NCI-H2081 (cell line): ENCODE measurements at places on chromosomes 12 and 14.

- peak; percentile 35 for DNase-seq
Measured at GRCh38 chr14:37585101-37585511, 9.9 kb downstream of the FOXA1 start.

GRCh38 chr12:52203079-52203921, 11.5 kb upstream of the KRT80 start:
- DNase-seq = peak; percentile 79

DNA sequence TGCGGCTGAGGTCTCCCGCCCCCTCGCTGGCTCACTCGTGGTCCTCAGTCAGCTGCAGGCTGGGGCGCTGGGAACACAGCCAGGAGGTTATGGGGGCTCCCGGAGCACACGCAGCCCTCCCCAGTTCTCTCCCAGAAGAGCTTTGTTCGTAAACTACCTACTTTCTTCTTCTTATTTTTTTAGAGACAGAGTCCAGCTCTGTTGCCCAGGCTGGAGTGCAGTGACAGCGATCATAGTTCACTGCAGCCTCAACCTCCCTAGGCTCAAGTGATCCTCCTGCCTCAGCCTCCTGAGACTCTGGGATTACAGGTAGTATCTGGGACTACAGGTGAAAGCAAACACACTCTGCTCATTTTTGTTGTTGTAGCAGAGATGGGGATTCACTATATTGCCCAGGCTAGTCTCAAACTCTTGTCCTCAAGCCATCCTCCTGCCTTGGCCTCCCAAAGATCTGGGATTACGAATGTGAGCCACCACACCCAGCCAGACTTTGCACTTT, 15.5 kb upstream of the PLA2G1B start:
- DNase-seq = no peak

GRCh38 chr14:69291396-69291795, 31.4 kb downstream of the GALNT16 start:
- no peak for DNase-seq

GRCh38 chr12:107779077-107779831, 4.8 kb downstream of the ASCL4 start:
- no peak for DNase-seq

DNA sequence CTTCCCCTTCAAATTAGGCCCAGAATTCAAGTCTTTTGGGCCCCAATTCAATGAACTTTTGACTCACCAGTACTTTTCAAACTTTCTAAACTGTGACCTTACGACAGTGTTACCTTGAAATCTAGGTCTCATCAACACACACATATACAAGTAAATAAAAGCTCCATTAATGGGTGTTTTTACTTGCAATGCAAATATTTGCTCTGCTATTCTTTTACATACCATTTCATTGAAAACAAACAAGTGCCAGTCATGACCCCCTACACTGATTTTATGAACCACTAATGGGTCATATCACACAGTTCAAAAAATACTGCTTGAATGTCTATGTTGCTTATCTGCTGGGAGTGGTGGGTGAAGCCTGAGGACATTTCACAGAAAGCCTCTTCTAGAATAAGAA, 9.1 kb upstream of the NR1H4 start:
- DNase-seq = no peak

GRCh38 chr12:25958428-25959070, at the start of gene RASSF8:
RASSF8 (plus strand) TSS chr12:25958682; CDS start chr12:26055344, 96,662 bp downstream.
- DNase-seq = peak; percentile 49

- DNase-seq = no peak
Measured at GRCh38 chr12:68435816-68436215, 103.7 kb upstream of the MDM1 start.

- peak; percentile 14 for DNase-seq
Measured at GRCh38 chr12:76820888-76821482, 57.1 kb downstream of the ZDHHC17 start.

DNA sequence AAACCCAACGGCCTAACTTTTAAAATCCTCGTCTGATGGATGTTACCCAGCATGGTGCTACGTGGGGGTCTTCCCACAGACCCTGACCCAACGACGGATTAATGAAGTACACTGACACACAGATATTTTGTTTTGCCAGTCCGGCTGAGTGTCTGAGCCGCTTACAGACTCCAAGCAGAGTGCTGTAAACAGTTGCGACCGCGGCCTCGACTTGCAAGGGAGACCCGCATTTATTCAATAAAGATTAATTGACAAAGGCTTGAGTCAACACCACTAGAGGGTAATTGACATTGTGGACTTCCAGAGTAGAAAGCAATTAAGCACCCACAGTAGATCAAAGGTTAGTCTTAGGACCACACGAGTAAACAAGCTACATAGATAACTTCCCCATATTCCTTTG, 1042.4 kb downstream of the AACS start:
- DNase-seq = no peak

- DNase-seq = peak; percentile 1
Measured at GRCh38 chr12:4037747-4038312, 164.6 kb upstream of the PARP11 start.

- no peak for DNase-seq
Measured at GRCh38 chr14:104420990-104421389, 158.6 kb upstream of the C14orf180 start.

GRCh38 chr14:50740856-50741255, 72.8 kb upstream of the SAV1 start:
- DNase-seq = no peak

- no peak for DNase-seq
Measured at GRCh38 chr14:77084985-77085384, 13.1 kb upstream of the CIPC start.

DNA sequence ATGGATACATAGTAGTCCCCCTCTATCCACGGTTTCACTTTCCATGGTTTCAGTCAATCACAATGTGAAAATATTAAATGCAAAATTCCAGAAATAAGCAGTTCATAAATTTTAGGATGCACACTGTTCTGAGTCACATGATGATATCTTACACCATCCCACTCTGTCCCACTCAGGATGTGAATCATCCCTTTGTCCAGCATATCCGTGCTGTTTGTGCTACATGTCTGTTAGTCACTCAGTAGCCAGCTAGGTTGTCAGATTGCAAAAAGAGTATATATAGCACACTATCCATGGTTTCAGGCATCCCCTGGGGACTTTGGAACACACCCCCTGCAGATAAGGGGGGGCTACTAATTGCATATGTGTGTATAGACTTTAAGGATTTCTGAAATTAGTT, 8.1 kb upstream of the NAA30 start:
- no peak for DNase-seq
